AG08395 (cell line): ENCODE measurements at places on chromosomes 4 and X.

DNA sequence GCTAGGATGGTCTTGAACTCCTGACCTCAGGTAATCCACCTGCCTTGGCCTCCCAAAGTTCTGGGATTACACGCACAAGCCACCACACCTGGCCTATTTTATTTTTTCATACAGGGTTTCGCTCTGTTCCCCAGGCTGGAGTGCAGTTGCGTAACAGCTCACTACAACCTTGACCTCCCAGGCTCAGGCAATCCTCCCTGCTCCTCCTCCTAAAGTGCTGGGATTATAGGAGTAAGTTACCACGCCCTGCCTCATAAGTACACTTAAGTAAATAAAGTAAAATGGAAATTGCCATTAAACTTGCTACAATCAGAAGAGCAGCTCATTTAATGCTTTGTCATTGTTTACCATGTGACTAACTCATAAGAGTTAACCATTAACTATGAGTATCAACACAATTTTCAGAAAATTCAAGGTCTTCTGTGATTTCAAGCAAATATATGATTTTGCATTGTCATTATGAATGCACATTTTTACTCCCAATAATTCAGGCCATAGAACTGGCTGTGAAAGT, 12.3 kb downstream of the UGDH start:
- DNase-seq: no peak

GRCh38 chrX:18210470-18210869, 10.2 kb downstream of the BEND2 start:
- no peak for DNase-seq

- peak; percentile 72 for DNase-seq
These were observed 15.1 kb downstream of the SLC2A9 start for GRCh38 chr4:10006231-10006600.

DNA sequence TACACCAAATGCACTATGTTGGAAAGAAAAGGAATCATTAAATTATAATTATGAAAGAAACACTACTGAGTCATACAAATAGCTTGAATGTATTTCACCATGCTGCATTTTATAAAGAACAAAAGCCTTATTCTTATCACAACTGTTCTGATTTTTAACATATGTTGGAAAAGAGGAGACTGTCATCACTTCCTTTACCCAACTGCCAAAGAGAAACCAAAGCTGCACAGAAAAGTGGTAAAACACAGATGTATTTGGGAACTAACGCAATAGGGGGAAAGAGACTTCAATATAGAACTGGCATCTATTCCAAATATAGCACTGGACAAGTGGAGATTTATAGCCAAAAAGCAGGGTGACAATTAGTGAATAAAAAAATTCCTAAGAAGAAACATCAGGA, 181.0 kb downstream of the SPANXN3 start:
- DNase-seq: no peak

DNA sequence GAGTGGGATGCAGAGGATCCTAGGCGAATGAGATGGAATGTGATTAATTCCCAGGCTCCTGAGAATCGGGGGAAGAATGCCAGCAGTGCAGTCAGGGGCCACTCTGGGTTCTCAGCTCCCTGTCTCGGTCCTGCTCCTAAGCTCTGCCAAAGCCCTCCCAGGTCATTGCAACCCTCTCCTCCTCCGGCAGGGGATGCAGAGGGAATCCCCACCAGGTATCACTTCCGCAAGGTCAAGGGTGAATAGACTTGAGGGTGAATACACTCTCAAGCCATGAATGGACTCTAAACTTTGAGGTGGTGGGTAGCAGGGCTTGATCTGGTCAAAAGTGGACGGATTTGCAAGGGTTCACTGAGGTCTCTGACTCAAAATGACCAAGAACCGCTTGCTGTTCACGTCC, 139.3 kb upstream of the MXRA5 start:
- no peak for DNase-seq

DNA sequence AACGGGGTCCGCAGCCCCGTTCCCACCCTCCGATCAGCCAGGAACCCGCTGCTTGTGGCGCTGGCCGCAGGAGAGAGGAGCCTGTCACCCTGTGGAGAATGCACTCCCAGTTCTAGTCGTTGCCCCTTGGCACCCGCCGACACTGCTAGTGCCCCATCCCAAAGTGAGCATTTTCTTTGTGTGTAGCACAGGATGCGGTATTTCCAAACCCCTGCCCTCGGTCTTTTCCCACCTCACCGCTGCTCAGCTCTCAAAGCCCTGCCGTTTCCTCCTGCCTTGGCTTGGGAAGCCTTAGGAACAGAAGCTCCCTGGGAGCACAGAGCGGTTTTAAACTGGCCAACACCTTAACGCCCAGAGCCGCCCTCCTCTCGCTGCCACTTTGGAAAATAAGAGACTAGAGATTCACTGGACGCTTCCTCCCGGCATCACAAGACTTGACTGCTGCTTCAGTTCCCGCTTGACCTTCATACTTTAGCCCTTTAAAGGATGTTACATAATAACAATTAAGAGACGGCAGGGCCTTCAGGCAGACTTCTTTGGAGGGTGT, 772 bp downstream of the CYP4V2 start:
- DNase-seq: peak; percentile 56

DNA sequence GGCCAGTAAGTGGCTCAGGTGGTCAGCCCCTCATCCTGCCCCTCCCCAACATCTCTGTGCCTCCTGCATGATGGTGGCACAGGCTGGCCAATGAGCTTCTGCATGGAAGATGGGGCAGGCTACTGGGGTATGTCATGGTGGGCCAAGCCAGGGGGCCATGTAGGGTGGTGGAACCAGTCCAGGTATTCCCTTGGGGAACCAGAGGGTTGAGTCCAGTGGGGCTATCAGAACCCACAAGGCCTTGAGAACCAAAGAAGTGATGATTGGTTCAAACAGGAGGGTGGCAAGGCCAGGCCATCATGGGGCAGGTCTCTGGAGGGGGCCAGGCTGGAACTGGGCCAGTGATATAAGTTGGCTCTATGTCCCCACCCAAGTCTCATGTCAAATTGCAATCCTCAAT, 18.8 kb upstream of the PPP2R2C start:
- DNase-seq: no peak

DNA sequence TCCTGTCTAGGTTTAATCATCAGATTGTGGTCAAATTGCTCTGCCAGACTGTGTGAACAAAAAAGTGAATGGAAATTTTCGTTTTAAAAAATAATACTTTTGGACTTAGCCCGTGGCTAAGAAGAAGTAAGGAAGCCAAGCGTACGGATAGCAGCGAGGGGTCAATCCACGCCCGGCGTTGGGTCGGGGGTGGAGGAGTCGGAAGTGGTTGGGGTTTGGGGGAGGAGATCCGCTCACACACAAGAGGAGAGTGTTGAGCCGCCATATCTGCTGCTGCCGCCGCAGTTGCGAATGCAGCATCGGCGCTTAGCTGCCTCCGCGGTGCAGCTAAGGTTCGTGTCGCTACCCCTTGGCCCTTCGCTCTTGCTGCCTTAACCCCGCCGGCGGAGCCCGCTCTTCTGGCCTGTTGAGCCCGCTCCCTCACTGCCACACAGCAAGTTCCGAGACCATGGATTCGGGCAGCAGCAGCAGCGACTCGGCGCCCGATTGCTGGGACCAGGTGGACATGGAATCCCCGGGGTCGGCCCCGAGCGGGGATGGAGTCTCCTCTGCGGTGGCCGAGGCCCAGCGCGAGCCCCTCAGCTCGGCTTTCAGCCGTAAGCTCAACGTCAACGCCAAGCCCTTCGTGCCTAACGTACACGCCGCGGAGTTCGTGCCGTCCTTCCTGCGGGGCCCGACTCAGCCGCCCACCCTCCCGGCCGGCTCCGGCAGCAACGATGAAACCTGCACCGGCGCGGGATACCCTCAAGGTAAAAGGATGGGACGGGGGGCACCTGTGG, at the start of gene GSPT2:
TSS of gene GSPT2 (plus strand) at position 264 of the 779 bp plus-strand sequence. CDS start at position 449, 185 bp downstream.
- peak; percentile 69 for DNase-seq

DNA sequence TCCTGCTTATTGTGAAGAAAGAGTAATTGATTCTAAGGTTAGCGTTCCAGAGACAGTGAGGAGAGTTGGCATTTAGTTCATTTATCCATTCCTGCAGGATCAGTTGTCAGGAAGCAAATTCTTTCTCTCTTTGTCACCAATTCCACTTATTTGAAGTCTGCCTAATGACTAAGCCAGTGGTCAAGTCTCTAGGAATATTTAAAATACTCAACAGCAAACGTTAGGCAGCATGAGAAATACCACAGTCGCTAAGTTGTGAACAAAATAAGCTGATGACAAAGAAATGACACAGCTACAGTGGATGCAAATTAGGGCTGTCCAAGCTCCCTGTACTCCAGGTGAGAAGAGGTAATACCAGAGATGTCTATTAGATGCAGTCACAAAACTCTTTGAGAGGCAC, 6.6 kb upstream of the MAGEB17 start:
- DNase-seq: peak; percentile 93

- DNase-seq: no peak
These were observed 4.2 kb upstream of the PYURF start for GRCh38 chr4:88527787-88528186.

DNA sequence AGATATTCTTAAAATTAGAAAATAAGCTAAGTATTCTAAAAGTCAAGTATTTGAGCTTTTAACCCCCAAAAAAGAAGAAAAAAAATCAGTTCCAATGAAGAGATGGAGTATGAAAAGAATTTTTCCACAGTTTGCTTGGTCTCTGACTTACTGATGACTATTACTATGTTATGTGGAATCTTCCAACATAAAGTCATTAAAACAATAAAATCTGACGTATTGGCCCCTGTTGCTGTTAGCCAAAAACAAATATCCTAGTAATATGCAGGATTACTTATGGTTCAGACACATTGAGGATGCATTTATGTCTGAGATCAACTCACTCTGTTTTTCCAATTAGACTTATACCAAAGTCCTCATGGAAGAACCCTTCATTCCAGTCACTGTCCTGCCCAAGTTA, 517.2 kb upstream of the ADGRL3 start:
- DNase-seq: peak; percentile 39

GRCh38 chrX:46375831-46376230, 169.4 kb downstream of the ZNF674 start:
- DNase-seq: no peak

DNA sequence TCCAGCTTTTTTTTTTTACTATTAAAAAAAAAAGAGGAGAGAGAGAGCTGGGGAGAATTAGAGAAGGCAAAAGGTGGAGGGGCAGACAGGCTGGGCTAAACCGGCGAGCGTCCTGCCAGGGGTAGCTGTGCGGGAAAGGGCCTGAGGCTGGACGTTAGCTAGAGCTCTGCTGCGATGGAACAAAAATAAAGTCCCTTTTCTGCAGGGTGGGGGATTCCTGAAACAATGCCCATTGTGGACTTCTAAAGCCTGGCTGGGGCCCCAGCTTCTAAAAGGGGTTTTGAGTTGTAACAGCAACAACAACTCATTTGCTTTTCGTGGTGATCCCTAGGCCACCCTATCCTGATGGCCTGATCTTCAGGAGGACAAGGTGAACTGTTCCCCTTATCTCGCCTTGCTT, 311.7 kb downstream of the FBXW7 start:
- DNase-seq: no peak

GRCh38 chrX:126137899-126138298, 28.2 kb downstream of the DCAF12L2 start:
- DNase-seq: no peak

DNA sequence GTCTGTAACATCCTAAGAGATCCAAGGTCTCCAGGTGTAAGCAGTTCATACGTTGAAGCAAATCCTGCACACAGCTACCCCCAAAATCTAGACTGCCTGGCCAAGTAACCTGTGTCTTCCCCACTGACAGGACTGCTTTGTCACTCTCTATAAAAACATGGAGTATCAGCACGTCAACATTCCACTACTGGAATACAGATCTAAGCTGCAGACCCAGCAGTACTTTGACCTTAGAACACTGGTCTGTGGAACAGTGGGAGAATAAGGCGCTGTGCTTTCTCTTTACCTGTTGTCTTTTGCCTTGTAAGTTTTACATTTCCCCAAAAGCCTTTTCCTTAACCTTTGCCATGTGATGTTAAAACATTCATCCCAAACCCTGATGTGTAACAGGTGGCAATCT, 137.4 kb downstream of the JADE1 start:
- DNase-seq: no peak

- DNase-seq: no peak
These were observed 48.6 kb downstream of the FAM53A start for GRCh38 chr4:1635464-1635863.

- DNase-seq: peak; percentile 31
These were observed 29.5 kb downstream of the EGFL6 start for GRCh38 chrX:13598877-13599276.

- no peak for DNase-seq
These were observed 1440.9 kb upstream of the ADGRL3 start for GRCh38 chr4:59759082-59759825.

GRCh38 chr4:123481717-123482116, 85.1 kb downstream of the SPRY1 start:
- DNase-seq: no peak

- no peak for DNase-seq
These were observed 37.0 kb downstream of the SEPSECS start for GRCh38 chr4:25123236-25123635.

DNA sequence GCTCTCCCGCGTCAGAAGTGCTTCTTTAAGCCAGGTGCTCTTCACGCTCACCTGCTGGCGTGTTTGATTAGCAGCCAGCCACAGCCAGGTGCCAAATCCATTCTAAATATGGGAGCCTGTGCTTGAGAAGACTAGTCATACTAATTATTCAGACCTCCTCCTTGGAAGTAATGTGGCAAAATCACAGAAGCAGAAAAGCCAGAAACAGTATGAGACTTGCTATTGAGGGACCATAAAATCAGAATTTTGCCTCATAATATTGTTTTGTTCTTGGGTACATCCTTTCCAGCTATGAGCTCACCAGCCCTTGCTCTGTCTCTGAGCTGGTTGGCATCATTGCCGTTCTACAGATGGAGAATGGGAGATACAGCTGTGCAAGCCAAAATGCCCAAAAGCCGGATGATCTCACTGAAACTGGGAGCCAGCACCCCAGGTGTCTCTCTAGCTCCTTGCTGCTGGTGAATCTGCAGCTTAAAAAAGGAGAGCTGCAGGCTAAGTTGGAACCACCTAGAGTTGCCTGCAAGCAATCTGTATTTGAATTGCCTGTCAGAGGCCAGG, 205.4 kb downstream of the SHROOM3 start:
- no peak for DNase-seq

GRCh38 chrX:96112689-96113088, 572.0 kb upstream of the DIAPH2 start:
- no peak for DNase-seq
